ENCODE measurements at places on chromosomes 16 and 17. TPM values are rescaled to one million over a fixed set of nuclear protein-coding genes. Genes with fewer than 3 reads are reported as not detected.
A peak's percentile ranks its signal among the peaks of the same experiment; 100 is the strongest.

The MMP2 gene
- 48.3 TPM for total RNA-seq

DNA sequence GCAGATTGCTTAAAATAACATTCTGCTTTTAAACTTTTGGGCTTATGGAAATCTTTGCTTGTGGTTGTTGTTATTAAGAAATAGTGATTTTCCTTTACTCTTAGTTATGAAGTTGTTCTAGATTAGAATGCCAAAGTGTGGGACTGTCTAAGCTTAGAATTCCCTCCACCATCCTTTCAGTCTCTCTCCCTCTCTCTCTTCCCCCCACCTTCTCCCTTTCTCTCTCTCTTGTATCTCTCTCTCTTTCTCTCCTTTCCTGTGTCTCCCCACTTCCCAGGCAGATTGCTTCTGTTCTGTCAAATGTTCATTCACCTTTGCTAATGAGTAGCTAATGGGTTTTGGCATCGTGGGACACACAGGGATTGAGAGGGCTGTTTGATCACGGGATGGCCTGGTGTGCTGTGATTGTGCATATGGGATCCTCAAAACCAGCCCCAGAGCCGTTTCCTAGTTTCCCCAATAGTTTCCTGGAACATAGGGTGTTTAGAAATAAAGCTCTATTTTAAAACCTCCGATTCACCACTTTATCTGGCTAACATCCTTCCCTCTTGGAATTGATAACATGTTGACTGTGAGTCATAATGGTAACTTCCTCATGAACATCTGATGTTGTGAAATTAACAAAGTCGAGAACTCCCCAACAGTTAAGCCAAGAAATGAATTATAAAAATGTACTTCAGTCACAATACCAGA is 502.6 kb downstream of the TMEM114 start:
- DNase-seq: no peak

The XPO6 gene
- total RNA-seq: 155 TPM

DNA sequence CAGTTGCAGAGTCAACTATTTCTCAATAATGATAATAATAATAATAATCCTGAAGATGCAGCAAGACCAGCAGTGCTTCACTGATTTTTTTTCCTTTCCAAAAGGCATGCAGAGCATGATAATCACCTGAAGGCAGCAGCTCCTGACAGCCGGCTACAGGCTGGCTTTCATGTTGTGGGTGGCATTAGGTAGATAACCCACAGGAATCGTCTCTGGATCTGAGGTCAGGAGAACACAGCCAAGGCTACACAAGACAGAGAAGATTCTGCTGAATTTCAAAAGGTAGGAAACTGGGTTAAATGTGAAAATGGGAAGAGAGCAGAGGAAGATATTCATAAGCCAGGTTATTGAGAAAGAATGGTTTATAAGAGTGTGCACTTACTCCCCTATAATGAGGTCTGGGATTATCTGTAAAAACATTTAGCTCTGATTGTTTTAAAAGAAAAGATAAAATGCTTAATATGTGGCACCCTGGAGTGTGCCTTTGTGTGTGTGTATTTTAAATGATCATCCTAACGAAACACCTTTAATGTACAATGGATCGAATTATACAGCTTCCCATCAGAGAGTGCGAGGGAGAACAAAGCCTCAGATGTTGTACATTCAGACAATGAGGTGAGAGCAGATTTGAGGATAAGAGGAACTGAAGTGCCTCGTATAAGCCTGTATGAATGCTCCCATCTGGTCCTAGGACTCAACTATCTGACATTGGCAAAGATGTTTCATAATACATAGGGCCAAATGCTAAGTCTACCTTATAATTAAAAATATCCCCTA is 273.1 kb downstream of the PHKB start:
- no peak for DNase-seq

The CA4 gene
- total RNA-seq: not detected

The ZCCHC14 gene
- 32.3 TPM for total RNA-seq

GRCh38 chr16:89556750-89557689 is 3.5 kb upstream of the RPL13 start:
- DNase-seq: peak; percentile 91

GRCh38 chr17:30236766-30237165 is 1.3 kb upstream of the SLC6A4 start:
- peak; percentile 46 for DNase-seq

DNA sequence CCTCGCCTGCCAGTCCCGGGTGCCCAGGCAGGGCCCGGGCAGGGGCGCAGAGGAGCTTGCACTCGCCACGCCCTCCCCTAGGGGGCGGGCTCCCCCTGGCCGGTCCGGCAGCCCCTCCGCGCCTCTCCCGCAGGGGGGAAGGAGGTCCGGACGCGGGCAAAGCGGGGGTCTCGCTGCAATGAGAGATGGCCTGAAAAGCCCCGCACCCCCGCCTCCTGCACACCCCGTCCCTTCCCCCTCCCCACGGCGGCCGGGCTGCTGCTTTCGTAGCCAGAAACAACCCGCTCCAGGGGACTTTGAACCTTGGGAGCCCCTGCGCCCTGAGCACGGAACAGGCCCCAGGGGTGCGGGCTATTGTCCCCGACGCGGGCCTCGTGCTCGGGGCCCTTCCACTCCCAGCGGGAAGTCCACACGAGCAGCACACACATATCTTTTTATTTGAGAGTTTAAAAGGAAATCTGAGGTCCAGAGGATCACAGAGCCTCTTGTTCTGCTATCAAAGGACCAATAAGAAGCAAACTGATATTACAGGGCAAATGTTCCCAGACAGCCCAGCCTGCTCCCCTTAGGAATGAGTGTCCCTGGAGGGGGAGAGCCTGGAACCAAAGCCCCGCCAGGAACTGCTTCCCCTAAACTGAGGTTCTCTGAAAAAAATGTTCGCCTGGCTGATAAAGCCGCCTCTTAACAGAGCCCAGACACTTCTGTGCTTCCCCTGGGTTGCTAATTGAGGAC is 5.8 kb upstream of the CBX4 start:
- DNase-seq: peak; percentile 60

The NPIPA2 gene
- total RNA-seq: 7.8 TPM

DNA sequence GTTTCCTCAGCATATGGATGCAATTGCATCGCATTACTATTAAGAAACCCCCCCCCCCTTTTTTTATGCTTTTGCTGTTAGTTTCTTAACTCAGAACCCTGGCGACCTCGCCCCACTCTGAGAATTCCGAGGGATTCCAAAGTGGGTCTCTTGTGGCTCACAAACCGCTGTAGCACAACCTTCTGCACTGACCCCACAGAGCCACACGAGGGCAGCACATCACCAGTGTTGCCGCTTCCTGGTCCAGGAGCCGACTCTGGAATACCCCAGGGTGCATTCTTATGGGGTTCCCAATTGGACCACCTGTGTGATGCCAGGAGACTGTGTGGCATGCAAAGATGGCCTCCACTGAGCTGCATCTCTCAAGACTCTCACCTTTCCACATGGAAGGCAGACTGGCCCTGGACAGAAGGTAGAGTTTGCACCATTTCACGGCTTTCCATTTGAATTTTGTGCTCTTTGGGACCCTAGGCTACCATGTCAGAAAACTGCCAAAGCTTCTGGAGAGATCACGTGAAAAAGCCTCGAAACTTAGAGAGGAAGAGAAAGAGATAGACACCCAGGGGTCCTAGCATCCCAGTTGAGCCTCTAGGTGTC is 432.7 kb upstream of the ASIC2 start:
- peak; percentile 34 for DNase-seq

The CACNG5 gene
- total RNA-seq: 0.88 TPM

GRCh38 chr16:3980253-3981111 is 100.0 kb upstream of the CREBBP start:
- DNase-seq: peak; percentile 70

GRCh38 chr17:20095336-20096080 is 86.3 kb downstream of the SPECC1 start:
- peak; percentile 42 for DNase-seq

The FKBP10 gene
- 30.0 TPM for total RNA-seq
